NCI-H2081 treated with DMSO at 0.1 percent for 48 hours (cell line): ENCODE measurements at places on chromosomes 12 and 14.

- DNase-seq = no peak
Observed at GRCh38 chr12:60035835-60036234, 440.0 kb downstream of the SLC16A7 start.

DNA sequence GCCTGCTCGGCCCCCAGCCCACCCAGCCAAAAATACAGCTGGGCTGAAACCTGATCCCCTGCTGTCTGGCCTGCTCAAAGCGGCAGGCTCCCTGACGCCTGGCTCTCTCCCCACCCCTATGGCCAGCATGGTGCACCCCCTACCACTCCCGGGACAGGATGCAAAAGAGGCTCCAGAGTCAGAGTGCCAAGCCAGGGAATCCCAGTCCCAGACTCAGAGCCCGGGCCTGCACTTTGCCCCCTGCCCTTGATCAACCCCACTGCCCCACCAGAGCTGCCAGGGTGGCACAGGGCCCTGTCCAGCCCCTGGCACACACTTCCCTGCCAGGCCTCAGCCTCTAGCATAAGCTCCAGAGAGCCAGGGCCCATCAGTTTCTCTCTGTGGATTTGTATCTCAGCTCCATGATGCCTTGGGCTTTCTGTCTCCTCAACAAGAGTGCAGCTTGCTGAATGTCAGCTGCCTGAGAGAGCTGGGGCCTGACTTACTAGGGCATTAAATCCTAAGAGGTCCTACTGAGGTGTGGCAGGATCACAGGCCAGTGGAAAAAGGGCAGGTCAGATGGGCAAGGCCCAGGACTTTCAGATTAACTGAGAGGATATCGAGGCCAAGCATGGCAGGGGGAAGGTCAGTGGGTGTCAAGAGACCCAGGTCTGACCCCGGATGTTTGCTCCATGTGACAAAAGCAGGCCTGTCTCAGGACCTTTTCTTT, 13.9 kb downstream of the ACVRL1 start:
- DNase-seq = no peak

GRCh38 chr14:103277931-103278330, 56.1 kb upstream of the EIF5 start:
- no peak for DNase-seq

- no peak for DNase-seq
Observed at GRCh38 chr12:99427104-99427503, 220.4 kb upstream of the GARIN6 start.

DNA sequence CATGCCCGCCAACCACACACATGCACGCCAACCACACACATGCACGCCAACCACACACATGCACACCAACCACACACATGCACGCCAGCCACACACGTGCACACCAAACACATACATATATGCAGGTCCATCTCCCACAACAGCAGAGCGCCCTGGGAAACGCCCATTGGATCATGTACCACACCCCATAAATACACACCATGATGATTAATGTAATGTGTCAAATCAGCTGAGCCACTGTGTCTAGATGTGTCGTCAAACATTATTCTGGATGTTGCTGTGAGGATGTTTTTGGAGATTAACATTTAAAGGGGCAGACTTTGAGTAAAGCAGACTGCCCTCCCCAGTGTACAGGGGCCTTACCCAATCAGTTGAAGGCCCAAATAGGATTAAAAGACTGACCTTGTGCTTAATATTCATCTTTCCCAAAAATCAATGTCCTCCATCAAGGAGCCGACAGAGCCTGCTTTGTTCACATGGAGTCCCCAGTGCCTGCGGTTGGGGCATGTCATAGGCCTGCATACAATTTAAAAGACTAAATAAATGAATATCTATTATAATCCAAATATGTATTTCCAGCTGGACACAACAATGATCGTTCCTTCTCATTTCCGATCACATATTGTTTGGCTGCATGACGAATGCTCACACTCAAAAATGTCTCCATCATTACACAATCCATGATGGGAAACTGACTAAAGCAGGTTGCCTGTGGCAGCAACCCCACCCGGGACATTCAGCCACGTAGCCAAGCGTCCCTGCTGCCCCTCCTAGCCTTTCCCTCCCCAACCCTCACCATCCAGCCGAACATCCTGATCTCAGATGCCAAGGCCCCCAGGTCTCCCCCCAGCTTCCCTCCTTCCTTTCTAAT, 23.2 kb upstream of the BDKRB2 start:
- DNase-seq = no peak

DNA sequence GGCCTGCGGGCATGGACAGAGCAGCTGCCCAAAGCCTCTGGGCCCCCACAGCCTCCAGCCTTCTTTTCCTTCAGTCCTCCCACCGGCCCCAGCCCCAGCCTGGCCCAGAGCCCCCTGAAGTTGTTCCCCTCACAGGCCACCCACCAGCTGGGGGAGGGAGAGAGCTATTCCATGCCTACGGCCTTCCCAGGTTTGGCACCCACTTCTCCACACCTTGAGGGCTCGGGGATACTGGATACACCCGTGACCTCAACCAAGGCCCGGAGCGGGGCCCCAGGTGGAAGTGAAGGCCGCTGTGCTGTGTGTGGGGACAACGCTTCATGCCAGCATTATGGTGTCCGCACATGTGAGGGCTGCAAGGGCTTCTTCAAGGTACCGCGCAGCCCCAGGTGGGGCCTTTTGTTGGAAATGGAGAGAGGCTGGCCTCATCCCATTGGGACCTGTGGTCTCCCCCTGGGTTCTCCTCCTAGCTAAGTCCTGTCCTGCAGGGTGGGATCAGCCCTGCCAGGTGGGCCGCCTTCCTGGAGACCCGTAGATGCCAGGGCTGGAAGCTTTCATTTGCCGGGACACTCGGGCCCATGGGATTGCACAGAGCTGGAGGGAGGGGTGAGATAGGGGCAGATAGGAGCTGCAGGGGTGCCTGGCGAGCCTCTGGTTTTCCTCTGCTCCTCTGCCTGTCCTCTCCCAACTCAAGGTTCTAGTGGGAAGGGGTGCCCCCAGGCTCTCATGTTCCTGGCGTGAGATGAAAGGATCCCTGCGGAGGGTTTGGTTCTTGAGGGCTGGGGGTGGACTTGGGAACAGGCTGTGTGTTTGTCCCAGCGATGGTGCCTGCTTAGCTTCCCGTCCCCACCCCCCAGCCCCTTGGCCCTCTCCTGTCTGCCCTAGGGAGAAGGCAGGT, 3.8 kb downstream of the NR4A1 start:
- DNase-seq = no peak

- DNase-seq = no peak
Observed at GRCh38 chr14:97106166-97106565, 309.0 kb downstream of the VRK1 start.

DNA sequence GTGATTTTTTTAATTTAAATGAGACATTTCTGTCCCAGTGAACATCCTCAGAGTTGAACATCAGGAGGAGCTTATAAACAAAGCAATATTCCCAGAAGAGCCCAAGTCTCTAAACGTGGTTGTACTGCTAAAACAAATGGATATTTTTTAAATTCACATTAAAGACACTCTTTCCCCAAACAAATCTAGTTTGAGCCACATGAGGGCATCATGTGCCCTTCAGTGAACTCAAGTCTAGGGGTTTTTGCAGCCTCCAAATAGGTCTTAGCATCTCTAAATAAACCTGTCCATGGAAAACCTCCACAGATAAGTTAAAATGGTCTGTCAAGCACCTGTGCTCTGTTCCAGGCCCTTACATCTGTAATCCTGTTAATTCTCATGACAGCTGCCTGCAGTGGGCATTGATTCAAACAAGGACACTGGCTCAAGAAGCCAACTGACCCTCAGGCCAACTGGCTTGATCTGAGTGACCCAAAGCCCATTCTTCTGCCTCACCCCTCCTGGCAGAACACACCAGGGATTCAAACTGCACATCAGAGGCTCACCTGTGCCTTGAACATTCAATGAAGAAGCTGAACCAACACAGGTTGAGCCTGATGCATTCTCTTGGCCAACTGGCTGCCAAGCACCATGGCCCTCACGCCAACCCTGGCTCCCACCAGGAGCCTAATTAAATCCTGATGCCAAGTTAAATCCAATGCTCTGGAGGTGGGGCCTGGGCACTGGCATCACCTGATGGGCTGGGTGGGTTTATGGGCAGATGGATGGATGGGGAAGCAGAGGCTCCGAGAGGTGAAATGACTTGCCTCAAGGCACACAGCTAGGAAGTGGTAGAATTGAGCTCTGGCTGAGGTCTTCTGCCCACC, 8.6 kb downstream of the ISCU start:
- DNase-seq = no peak

DNA sequence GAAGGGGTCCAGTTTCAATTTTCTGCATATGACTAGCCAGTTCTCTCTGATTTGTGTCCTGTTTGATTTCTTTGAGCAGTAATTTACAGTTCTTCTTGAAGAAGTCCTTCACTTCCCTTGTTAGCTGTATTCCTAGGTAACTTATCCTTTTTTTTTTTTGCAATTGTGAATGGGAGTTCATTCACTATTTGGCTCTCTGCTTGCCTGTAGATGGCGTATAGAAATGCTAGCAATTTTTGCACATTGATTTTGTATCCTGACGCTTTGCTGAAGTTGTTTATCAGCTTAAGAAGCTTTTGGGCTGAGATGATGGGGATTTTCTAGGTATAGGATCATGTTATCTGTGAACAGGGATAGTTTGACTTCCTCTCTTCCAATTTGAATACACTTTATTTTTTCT, 77.6 kb upstream of the NID2 start:
- DNase-seq = no peak

- DNase-seq = no peak
Observed at GRCh38 chr14:23175823-23176222, 7.6 kb downstream of the SLC7A8 start.

DNA sequence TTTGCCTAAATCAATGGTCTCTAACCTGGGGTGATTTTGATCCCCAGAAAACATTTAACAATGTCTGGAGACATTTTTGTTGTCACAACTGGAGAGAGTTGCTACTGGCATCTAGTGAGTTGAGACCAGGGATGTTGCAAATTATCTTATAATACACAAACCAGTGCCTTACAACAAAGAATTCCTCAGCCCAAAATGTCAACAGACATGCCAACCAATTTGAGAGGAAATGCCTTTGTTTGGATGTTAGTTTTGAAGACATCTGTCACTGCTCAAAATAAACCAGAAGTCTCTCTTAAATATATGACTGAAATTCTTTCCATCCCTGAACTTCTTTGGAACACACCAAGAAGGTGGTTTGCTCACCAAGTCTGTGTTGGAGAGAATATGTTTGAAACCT, 336.9 kb upstream of the ATP2B1 start:
- DNase-seq = no peak

- no peak for DNase-seq
Observed at GRCh38 chr14:67166450-67166853, 22.8 kb upstream of the GARIN2 start.

DNA sequence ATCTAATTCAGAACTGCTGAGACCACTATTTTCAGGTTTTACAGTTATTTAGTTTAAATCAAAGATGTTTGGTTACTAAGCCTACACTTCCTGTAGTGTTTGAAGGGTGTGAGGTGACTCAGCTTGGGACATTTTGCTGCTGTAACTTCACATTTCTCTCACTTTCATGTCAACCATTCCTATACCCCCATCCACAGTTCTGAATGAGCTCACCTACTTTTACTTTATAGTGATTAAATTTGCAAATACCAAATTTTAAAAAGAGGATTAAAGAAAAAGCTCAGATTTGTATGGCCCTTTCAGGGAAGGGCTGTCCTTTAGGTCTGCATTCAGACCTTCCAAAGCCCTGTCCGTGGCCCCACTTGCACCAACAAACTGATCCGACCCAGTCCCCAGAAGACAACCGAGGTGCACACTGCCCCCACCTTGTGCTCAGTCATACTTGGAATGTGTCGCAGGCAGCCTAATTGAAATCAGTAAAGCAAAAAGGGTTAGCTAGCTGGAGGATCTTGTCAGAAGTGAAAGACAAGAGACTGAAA, 174.4 kb downstream of the MON2 start:
- no peak for DNase-seq

DNA sequence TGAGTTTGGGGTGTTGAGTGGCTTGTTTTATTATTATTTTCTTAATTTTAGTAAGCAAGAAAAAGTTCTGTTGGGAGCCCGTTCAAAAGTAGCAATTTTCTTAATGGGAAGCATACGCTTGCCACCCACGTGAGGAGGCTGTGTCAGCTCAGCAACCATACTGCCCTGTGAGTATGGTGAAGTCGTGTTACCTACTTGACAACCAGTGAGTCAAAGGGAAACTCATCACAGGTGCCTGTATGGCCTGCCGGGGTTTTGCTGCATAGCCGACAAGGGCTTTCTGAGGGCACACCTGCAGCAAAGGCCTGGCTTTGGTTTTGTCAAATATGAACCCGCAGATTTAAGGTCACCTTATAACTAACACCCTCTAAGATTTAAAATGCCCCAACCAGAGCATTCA, 31.1 kb downstream of the PITPNM2 start:
- no peak for DNase-seq

DNA sequence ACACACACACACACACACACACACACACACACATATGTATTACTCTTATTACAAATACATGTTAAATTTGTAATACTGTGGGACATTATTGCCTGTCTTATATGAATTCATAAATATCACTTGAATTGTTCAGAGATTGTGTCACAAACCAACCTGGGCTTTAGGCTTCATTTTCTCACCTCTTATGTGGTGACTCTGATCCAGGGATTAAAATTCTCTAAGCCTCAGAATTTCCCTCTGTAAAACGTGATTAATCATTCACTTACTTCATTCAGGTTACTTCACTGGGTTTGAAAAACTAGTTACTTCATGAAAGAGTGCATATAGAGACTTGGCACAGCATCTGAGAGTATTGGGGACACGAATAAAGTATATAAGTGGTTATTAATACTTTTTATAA, 240.3 kb upstream of the PDZRN4 start:
- DNase-seq = no peak

GRCh38 chr12:109827080-109827479, 6.1 kb downstream of the TRPV4 start:
- no peak for DNase-seq

GRCh38 chr12:51907083-51907855, at the start of gene ACVRL1:
ACVRL1 (plus strand) TSS chr12:51907504; CDS start chr12:51912475, 4,971 bp downstream.
- DNase-seq = no peak

DNA sequence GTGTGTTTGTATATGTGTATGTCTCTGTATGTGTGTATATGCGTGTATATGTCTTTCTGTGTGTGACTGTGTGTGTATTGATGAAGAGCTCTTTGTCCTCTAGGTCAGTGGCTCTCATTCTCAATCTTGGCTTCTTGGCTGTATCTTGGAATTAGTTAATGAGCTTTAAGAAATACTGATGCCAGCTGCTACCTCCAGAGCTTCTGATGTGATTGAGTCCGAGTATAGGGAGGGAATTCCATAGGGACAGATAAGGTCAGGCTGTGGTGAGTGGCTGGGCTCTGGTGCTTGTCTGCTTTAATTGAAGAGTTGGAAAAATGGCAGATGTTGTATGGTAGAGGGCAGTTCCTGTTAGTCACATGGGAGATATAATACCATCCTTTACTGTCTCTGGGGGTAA, 140.1 kb downstream of the C12orf75 start:
- no peak for DNase-seq
